ENCODE measurements at places on chromosomes 12 and 14.

DNA sequence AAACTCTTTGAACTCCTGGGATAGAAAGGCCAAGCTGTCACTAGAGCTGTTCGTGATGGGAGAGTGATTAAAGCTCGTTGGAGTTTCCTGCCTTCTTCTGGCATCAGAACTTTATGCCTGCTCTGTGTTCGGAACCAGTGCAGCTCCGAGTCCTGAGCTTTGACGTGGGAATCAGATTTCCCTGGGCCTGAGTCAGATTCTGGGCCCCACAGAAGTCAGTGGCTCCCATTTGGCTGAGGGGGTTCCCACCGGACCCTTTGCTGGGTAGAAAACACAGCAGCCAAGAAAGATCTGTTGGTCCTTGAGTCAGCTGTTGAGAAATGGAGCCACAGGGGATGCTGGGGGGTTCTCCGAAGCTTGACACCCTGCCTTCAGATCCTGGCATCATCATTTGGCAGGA lies 238.0 kb downstream of the CHST11 start:
- DNase-seq = no peak

GRCh38 chr12:3752741-3753486 lies at the start of gene CRACR2A:
Gene CRACR2A, minus strand, starts transcription at chr12:3753109. Its CDS starts 56,110 bp downstream, at chr12:3696999.
- DNase-seq = peak; percentile 94

- no peak for DNase-seq
Observed at GRCh38 chr12:52404951-52405350, 1.2 kb downstream of the KRT82 start.

DNA sequence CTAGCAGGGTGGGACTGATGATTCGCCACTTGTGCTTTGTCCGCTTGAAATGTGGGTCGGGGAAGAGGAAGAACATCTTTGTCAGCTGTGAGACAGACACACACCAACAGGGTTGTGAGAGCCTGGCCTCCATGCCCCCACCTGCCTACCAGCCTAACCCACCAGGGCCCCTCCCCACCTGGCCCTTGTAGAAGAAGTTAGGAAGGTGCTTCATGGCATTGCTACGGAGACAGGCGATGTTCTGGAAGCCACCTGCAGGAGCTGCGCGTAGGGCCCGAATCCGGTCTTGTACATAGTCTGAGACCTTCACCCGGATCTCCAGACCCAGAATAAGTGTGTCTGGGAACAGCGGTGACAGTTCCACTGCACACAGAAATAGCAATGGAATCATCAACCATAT lies 2.3 kb downstream of the METTL1 start:
- DNase-seq = no peak

- no peak for DNase-seq
Observed at GRCh38 chr14:51595881-51596455, 55.7 kb upstream of the FRMD6 start.

- DNase-seq = no peak
Observed at GRCh38 chr14:29892327-29892726, 35.3 kb downstream of the PRKD1 start.

DNA sequence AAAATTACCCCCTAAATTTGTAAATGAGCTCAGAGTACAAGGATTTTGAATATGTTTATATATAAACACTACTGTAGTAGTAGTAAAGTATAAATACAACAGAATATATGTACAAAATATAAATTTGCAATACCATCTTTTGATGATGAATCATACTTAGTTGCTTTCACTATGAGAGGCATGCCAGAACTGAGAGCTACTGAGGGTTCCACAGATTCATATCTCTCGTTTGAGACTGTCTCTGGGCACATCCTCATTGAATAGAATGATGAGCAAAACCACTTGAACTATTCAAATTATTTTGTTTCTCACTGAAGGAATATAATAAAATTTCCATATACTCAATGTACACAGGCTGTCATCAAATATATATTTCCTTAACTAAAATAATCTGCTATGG lies 417.6 kb downstream of the NAV3 start:
- DNase-seq = no peak

DNA sequence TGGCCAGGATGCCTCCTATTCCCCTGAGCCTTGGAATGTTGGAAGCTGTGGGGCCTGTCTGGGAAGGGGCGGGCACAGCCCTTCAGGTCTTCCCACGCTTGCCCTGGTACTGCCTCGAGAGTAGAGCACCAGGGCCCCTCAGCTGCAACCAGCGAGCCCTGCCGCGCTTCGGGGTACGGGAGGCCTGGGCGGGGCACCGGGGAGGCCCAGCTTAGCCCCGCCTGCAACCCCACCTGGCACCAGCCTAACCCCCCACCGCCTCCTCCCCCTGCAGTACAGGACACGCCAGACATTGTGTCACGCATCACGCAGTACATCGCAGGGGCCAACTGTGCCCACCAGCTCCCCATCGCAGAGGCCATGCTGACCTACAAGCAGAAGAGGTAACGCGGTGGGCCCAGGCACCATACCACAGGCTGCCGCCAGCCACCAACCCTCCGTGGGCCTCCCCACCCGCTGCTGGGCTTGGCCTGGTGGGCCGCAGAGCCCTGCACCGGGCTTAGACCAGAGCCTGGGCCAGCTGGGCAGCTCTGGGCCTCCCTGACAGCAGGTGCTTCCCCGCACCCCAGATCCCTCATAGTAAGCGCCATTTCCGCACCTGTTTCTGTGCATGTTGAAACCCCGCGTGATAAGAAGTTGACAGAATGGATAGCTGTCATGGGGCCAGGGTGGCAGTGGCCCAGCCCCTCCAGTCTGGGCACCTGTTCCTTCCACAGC lies 13.6 kb upstream of the TEX22 start:
- DNase-seq = no peak

- DNase-seq = no peak
Observed at GRCh38 chr14:75226755-75227544, 50.5 kb upstream of the TMED10 start.

GRCh38 chr14:27181333-27181732 lies 583.5 kb upstream of the NOVA1 start:
- DNase-seq = no peak

DNA sequence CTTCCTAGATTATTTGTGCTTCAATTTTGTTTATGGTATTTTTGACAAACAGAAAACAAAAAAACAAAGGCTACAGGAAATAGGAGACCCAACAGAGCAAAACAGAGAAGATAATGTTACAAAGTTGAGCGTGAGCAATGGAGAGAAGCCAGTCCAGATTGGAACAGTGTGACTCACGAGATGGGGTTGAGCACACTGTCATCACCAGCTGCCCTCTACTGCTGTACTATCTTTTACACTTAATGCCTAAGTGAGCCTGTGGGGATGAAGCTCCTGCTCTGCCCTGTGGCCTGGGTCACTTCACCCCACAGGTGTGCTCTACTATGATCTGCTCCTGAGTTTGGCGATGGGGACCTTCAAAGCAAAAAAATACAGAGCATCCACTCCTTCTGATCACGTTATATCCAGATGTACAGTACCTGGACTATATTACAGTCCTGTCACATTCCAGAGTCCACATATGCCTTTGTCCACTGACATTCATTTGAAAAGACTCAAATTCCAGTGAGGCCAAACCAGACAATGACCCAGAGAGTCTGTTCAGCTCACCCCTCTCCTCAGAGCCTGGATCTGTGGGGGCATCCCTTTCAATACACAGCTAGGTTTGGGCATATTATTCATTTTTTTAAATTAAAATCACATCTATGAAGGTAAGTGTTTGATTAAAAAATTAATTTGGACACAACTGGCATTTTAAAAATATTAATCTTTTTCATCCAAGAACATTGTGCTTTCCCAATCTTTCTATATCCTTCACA lies 4.4 kb downstream of the IPO8 start:
- DNase-seq = no peak

DNA sequence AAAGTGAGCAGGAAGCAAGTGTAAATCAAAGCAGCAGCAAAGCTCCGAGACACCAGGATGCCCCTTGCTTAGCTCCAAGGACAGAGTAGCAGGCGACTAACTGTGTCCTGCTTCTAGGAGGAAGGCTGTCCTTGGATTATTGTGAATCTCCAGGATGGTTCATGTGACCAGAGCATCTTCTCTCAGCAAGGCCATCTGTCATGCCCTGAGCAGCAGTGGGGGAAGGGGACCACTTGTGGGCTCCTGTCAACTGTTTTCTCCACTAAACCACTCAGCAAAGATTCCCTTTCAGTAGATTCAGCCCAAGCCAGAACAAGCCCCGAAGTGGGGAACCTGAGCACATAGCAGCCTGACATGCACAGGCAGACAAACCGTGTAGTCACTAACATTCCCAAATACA lies 19.4 kb downstream of the MAP3K9 start:
- no peak for DNase-seq

DNA sequence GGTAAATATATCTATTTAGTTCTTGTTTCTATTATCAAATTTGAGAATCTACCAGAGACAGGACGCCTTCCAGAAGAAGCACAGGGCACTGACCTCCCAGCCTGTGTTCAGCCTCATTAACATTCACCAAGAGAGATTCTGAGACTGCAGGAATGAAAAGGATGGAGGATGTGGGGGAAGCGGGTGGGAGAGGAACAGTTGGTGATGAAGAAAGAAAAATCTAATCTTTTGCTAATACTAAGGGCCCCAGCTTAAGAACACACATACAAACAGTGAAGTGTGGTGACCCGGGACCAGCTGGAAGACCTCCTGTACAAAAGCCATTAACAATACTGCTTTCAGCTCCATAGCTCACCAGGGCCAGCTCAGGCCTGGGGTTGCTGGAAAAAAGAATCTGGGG lies 160.5 kb downstream of the NUAK1 start:
- no peak for DNase-seq

DNA sequence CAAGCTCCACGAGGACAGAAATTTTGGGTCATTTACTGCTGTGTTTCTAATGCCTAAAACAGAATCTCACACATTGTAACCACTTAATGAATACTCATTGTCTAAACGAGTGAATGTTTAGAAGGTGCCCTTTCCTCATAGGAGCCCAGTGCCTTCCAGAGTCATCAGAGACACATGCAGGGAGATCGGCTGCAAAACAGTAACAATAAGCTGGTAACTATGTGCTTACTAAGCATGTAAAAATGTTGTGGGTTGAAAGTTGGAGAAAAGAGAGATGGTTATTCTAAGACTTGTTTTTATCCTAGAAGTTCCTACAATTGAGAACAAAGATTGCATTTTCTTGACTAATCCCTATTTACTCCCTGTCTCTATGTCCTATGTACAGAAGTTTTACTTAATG lies 7.4 kb downstream of the TESPA1 start:
- no peak for DNase-seq

DNA sequence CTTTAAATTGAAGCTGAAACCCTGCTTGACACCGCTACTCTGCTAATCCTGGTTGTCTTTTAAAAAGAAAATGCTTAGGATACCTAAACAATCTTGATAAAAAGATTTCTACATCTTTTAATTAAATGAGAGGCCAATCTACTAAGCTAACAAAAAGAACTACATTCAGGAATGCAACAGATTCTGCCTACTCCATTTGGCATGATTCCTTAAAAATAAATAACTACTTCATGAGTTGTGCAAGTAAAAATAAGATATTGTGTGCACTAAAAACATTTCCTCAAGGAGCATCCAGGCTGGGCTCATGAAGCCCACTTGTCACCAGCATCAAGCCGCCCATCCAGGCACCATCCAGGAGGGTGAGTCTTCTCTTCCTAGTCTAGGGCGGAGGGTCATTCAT lies 197.5 kb downstream of the PAX9 start:
- no peak for DNase-seq

- DNase-seq = no peak
Observed at GRCh38 chr12:46825591-46826414, at the start of gene SLC38A4. Gene SLC38A4, minus strand, starts transcription at chr12:46825997. Its CDS starts 32,926 bp downstream, at chr12:46793071.

GRCh38 chr14:24784981-24785380 lies 151.0 kb upstream of the GZMB start:
- DNase-seq = no peak

DNA sequence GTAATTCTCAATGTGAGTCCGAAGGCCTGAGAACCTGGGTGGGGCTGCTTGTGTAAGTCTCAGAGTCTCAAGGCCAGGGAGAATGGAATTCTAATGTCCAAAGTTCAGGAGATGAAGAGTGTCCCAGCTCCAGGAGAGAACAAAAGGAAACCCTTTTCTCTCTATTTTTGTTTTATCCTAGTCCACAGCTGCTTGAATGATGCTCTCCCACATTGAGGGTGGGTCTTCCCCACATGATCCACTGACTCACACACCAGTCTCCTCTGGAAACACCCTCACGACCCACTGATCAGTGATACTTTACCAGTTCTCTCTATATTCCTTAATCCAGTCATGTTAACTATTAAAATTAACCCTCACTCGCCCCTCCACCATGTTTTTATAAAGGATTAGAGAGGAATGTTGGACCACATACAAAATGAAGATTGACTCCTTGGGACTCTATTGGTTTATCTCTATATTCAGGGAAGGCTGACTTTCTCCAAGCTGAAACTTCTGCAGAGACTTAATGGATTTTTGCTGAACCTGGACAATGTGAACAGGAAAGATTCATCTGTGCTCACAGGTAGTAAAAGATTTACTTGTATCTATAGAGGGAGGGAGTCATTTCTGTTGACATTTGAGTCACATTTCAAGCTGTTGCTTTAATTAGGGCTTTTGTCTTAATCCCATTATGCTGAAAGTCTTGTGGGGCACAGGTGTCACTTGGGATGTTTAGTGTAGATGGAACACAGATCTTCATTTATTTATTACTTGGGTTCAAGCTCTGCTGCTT lies 1061.0 kb upstream of the TMEM132C start:
- no peak for DNase-seq

DNA sequence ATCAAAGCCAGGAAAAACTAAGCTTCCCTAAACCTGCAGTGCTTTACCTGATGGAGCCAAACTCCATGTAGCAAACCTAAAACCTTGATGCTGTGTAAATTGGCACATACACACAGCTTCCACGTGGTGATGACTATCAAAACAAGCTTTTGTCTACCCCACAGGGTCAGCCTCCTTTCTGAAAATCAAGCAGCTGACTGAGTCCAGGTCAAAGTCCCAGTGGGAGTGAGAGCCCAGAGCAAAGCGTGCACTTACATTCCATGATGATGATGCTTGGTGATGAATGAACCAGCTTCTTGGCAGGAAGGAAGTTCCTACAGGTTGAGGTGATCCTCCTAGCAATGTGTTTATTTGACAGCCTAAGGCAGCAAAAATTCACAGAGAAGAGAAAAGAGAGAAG lies 630.0 kb upstream of the TBX3 start:
- DNase-seq = no peak

GRCh38 chr12:12018454-12018853 lies 52.3 kb upstream of the BCL2L14 start:
- no peak for DNase-seq

- DNase-seq = no peak
Observed at GRCh38 chr14:100904307-100905087, 975 bp upstream of the RTL1 start.

Measured in CD8-positive, alpha-beta T cell (primary cell).